ENCODE measurements at places on chromosomes 5 and 9.
A peak's percentile ranks its signal among the peaks of the same experiment; 100 is the strongest.

DNA sequence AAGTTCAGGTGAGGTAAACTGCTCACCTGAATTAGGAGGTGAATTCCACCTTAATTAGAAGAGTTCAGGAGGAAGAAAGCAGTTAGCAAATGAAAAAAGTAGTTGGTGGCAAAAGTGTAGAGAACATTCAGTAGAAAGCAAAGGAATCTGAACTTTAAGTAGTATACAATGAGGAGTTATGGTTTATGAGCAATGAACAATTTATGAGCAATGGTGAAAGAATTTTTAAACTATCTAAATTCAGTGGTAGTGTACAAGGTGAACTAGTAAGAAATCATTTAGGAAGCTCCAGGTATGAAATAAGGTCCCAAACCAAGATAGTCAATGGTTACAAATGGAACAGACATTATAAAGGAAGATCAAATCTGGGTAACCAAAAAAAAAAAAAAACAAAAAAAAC, 3.1 kb downstream of the CETN3 start:
- DNase-seq, result no peak

GRCh38 chr5:62902126-62902525, 323.5 kb downstream of the LRRC70 start:
- DNase-seq, result no peak

DNA sequence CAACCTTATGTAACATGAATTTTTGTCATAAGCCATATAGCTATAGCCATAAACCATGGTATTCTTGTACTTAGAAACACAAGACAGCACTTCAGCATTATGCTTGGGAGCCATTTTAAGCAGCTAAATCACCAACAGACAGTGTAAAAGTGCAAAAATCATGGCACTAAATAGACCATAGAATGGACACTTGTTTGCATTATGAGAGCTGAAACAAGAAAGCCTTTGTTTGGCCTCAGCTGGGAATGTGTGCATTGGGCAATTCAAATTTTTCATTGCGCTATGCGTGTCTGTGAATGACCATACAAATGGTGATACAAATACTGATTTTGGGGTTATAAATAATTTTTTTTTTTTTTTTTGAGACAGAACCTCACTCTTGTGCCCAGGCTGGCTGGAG, 23.7 kb downstream of the KDM4C start:
- DNase-seq, result no peak

GRCh38 chr5:177366528-177367322, 9.0 kb downstream of the RGS14 start:
- no peak for DNase-seq

DNA sequence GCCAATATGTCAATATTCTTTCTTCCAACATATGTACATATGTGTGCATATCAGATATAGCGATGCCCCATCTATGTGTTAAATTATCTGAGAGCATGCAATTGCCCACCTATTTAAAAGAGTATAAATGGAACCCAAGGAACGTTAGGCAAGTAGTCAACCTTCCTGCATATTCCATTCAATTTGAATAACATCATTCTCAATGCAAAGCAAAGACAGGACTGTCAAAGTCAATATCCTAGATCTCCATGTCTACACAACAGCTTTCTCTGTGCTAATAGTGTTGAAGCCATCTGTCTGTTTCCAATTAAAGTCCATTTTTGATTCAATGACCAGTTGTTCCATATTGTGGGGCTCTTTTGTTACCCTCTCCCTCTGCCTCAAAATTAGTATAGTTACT, 85.3 kb upstream of the COX7C start:
- DNase-seq, result no peak

- no peak for DNase-seq
These were observed 92.6 kb downstream of the DPYSL3 start for GRCh38 chr5:147417135-147417813.

- DNase-seq, result no peak
These were observed 20.3 kb upstream of the PCDH1 start for GRCh38 chr5:141898448-141899049.

DNA sequence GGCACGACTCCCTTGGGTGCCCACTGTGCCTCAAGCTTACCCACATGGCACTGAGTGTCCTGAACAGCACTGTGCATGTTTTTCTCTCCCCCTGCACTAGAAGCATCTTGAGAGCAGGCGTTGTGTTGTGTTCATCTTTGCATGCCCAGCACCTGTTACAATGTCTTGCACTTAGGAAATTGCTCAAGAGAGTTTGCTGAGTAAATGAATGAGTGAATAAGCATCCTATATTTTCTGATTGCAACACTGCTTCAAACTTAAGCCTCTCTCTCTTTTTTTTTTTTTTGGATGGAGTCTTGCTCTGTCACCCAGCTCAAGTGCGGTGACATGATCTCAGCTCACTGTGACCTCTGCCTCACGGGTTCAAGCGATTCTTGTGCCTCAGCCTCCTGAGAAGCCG, 94.5 kb downstream of the LMNB1 start:
- no peak for DNase-seq

- DNase-seq, result no peak
These were observed 31.3 kb downstream of the ISOC1 start for GRCh38 chr5:129125819-129126218.

DNA sequence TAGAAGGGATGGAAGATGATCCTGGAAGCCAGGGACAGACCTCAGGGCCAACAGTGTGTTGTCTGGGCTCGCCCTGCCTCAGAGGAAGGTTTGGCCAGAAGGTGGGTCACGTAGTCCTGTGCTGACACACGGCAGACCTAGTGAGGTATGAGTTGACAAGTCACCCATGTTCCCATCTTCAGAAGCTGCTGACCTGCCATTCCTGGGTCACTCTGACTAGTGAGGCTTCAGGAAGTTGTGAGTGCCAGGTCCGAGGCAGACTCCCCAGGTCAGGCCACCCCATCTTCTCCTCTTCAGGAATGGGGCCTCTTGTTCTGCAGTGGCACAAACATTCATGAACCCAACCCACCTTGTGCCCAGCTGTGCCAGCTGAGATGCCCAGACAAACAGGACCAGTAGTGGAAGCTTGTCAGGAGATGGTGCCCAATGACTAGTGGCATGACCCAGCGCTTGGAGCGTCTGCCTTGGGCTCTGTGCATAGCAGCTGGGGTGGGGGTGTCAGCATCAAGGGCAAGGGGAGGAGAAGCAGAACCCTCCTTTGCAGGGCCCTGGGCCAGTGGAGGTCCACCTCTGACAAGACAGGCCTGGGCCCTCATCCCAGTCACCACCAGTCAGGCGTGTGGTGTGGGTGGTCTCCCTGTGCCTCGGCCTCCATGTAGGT, 16.8 kb upstream of the ANGPTL2 start:
- DNase-seq, result no peak

DNA sequence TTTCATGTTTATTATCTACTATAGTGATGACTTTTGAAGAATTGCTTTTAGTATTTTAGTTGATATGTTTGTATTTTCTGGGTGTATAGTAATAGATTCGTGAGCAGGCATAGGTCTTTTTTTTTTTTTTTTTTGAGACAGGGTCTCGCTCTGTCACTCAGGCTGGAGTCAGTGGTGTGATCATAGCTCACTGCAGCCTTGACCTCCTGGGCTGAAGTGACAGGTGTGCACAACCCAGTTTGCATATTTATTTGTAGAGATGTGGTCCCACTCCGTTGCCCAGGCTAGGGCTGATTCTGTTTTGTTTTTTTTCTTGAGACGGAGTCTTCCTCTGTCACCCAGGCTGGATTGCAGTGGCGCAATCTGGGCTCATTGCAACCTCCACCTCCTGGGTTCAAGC, 11.9 kb downstream of the ERBIN start:
- DNase-seq, result no peak

- DNase-seq, result no peak
These were observed 76.6 kb downstream of the NSUN2 start for GRCh38 chr5:6556089-6556801.

DNA sequence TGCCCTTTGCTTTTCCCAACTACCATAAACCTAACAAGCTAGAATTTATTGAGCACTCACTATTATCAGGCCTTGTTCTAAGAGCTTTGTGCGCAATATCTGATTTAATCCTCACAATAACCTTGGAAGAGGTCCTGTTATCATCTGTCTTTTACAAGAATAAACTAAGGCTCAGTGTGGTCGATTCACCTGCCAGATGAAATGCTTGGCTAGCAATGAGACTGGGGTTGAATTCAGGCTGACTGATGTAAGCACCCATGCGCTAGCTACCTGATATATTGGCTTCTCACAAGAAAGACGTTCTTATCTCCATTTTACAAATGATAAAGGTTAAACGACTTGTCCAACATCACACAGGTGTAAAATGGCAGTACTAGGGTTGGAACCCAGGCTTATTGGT, 37.4 kb downstream of the FAT2 start:
- DNase-seq, result no peak

DNA sequence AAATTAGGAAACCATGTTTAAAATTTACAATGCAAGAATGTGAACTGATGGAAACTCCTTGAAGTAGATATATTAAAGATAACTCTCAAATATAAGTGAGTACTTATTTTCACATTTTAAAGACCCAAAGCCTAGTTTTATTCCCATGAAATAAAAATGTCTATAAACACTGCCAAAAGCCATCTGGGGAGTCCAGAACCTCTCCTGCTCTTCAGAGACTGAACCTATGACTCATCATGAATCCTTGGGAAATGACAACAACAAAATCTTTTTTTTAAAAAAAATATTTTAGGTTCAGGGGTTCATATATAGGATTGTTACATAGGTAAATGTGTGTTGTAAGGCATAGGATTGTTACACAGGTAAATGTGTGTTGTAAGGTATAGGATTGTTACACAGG, 33.8 kb upstream of the FYB1 start:
- no peak for DNase-seq

- DNase-seq, result no peak
These were observed 38.9 kb upstream of the IFNK start for GRCh38 chr9:27485158-27485557.

GRCh38 chr5:135450336-135450735, 1.8 kb downstream of the TIFAB start:
- DNase-seq, result no peak

DNA sequence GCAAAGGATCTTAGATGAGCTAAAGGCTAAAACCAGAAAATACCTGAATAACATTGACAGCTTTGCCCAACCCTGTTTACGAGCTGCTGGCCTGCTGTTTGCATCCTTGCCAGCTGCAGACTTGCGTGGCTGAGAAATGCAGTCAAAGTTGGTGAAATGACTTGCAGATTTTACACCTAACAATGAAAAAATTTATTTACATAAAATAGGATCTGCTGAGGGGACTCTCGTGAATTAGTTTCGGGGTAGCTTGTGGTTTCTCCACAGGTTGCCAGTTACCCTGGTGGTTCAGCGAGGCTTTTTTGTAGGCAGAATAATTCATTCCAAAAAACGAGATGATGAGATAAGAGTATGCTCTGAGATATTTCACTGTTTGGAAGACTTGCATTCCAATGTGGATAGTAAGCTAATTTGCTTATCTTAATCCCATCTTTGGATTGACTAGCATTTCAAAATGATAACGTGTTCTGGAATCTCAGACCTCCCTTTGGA, 65.7 kb upstream of the FANCC start:
- DNase-seq, result no peak

DNA sequence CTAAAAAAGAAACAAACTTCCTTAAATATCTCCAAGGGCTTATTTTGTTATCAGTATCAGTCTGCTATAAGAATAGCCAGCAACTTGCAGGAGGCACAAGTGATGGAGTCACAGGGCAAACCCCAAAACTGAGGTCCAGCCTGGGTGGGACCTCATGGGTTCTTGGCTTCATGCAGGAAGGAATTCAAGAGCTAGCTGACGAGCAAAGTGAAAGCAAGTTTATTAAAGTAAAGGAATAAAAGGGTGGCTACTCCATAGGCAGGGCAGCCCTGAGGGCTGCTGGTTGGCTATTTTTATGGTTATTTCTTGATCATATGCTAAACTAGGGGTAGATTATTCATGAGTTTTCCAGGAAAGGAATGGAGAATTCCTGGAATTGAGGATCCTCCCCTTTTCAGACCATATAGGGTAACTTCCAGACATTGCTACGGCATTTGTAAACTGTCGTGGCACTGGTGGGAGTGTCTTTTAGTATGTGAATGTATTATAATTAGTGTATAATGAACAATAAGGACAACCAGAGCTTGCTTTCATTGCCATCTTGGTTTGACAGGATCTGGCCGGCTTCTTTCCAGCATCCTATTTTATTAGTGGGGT, 231.9 kb downstream of the ADAMTSL1 start:
- DNase-seq, result no peak

GRCh38 chr9:120696551-120697230, 17.6 kb downstream of the MEGF9 start:
- no peak for DNase-seq

DNA sequence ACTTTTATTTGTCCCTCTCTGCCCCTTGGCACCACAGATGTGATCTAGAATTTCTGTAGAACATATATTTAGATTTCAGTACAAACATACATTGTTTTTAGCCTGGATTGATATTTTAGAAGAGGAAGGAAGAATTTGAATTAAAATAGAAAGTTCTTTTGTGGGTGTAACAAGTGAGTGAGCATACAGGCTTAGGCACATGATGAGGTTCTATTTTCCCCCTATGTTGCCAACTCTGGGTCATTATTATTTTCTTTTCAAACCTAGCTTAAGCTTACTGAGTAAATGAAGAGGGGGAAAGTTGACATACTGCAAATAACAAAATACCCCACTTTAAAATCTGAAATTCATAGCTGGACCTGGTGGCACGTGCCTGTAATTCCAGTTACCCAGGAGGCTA, 102.9 kb downstream of the GCNT1 start:
- no peak for DNase-seq

GRCh38 chr5:129904102-129904666, at the start of gene CHSY3:
Gene CHSY3, plus strand, starts transcription at chr5:129904465.
- no peak for DNase-seq

- no peak for DNase-seq
These were observed 46.2 kb upstream of the FSD1L start for GRCh38 chr9:105401651-105402050.

- no peak for DNase-seq
These were observed 93.0 kb downstream of the MAMDC2 start for GRCh38 chr9:70136632-70137031.

GRCh38 chr5:167578977-167579692, 712.3 kb upstream of the WWC1 start:
- no peak for DNase-seq

DNA sequence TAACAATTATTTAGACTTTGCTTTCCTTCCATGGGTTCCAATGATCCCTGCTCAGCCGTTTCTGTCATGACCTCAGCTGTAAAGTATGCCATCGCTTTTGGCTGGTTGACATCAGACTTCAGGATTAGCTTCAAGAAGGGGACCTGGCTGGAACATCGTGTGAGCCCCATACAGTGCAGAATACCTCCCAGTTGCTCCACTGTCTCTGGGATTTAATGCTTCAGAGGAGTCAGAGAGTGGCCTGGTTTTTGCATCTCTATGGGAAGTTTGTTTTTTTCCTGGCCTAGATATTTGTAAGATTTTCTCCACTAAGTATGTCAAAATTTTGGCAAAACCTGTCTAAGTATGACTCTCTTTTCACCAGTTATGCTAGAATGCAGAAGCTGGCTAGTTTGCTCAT, 216.9 kb downstream of the GABBR2 start:
- no peak for DNase-seq

GRCh38 chr5:42015681-42016080, 90.6 kb downstream of the FBXO4 start:
- DNase-seq, result no peak

GRCh38 chr5:117191251-117191650, 616.6 kb upstream of the SEMA6A start:
- no peak for DNase-seq

GRCh38 chr5:74186356-74187315, 453.9 kb downstream of the ENC1 start:
- no peak for DNase-seq

GRCh38 chr9:92138157-92138959, 23.1 kb upstream of the SPTLC1 start:
- peak; percentile 53 for DNase-seq

All from stimulated activated CD8-positive, alpha-beta memory T cell treated with anti-CD3 and anti-CD28 coated beads, Interleukin-12 subunit alpha, Interleukin-12 subunit beta, amount 100 ng/mL, for 1 hour (primary cell).